Stimulated activated CD4-positive, alpha-beta T cell treated with anti-CD3 and anti-CD28 coated beads, Interleukin-1b, Interleukin-23, amount 100 ng/mL, for 4 hours (primary cell): ENCODE measurements at places on chromosomes 7 and 10.

GRCh38 chr10:13485623-13486022 lies 43.2 kb downstream of the BEND7 start:
- no peak for DNase-seq

DNA sequence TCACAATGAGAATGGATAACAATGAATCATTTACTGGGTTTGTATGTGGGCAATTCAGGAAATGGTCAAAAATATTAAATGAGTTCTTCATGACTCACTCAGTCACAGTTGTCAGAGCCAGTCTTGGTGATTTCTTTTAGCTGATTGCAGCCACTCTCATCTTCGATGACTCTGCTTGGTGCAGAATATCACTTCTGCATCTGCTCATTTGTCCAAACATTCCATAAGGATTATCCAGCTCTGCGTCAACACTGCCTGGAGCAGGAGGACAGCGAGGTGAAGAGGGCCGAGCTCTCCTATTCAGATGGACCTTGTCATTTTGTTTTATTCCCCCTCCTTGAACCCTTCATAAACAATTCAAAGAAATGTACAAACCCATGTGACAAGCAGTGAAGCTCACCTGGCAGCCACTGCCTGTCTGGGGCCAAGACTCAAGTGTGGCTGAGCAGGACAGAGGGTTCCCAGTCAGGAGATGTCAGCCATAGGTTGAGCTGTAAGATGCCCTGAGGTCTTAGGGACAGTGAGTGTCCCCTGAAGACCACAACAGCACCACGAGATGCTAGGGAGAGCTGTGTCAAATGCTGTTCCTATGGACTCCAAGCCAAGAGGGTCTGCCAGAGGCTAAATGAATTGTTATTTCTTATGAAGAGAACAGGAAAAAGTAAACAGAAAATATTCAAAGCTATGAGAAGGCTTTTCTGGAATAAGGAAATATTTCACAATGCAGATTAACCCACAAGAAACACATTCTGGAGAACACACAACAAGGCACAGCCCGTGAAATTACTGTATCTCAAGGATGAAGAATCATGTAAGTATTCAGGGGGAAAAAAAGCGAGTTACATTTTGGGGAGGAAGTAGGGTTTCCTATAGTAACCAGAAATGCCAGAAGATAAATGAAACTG lies 33.1 kb upstream of the EGFR start:
- DNase-seq, result no peak

DNA sequence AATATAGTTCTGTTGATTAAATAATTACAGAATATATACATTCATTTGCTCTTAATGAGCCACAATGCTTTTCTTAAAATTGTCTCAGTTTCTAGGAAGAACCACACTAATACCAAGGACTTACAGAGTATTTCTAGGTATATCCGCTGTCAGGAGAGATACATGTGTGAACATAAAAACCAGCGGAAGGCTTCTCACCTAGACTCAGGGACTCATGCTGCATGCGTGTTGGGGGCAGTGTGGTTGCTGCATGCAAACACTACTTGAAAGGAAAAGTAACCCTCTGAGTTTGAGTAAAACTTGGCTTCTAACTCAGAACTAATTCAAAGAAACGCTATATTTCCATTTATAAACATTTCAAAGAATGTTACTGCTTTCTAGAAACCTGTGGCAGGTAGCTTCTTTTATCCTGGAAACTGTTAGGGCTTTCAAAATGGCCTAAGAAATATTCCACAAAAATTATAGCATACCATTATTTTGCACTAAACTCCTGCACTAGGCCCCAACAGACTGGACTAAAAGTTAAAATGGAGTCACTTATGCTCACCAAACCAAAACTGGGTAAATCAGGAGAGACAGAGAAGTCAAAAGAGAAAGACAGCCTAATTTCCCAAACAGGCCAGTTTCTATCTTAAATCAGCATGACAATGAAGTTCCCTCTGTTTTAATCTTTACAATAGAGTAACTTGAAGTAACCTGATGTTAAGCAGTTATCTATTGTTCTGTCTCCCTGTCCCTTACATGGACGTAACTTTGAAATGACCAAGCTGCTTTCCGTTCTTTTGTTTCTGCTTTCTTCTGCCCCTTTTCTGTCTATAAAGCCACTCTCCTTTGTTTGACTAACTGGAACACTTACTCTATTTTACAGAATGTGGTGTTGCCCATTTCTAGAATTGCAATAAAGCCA lies 95.2 kb upstream of the FAM133B start:
- peak; percentile 31 for DNase-seq

- DNase-seq, result no peak
These were observed 57.4 kb downstream of the LAMB4 start for GRCh38 chr7:108072739-108073138.

DNA sequence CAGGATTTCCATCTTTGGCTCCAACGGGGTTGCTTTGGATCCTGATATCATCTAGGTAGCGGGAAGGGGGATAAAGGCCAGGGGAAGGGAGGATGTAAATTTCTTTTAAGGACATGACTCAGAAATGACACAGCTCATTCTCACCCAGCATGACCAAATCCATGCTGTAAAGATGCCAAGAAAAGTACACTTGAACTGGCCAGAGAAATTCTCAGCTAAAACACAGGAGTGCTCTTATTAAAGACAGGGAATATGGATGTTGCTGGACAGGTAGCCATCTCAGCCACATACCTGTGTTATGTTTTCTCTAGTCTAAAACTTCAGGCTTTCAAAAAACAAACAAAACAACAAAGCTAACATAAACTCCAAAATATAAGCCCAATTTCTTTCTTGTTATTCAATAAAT lies 68.3 kb downstream of the NAMPT start:
- DNase-seq, result no peak

DNA sequence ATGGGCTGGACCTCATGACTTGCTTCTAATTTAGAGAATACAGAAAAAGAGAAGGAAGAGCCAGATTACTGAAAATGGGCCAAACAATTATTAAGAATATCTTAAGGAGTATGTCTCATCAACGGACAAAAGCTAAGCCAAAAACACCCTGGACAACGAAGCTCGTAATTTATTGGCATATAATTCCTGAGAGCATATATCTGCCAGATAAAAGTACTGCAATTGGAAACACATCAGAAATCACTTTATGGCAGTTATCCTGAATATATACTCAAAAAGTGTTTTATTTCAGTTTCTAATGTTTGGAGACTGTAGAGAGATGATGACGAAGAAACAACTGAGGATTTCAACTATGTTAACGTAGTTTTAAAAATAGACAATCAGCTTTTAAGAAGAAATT lies 211.8 kb downstream of the CSTF2T start:
- DNase-seq, result no peak

DNA sequence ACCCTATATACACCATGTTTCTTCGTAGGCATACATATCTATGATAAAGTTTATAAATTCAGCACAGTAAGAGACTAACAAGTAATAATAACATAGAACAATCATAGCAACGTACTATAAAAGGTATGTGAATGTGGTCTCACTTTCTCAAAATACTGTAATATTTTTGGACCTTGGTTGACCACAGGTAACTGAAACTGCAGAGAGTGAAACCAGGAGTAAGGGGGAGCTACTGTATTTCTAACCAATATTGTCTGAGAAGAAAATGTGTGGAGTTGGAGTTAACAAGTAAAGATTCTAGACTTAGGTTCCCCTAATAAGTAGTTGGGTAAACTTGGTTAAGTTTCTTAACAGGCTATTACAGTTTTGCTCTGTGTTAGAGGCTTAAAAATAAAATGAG lies 72.1 kb downstream of the GNAI1 start:
- no peak for DNase-seq

DNA sequence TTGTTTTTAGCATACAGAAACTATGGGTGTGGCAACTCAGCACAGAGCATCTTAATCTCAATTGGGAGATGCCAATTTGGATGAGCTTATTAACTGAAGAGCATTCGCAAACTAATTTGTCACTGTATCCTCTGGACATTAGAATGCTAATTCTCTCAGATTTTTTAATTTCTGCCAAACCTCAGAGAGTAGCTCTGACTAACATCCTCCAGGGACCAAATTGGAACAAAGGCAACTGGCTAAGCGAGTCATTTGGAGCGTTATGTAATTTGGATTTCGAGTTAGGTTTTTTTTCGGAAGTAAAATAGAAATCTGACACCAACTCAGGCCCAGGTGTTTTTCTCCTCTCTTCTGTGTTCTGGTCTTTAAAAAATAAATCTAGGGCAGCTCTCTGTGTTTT lies 201.9 kb downstream of the BMPER start:
- DNase-seq, result no peak

GRCh38 chr7:22216832-22217475 lies 140.0 kb downstream of the RAPGEF5 start:
- no peak for DNase-seq

DNA sequence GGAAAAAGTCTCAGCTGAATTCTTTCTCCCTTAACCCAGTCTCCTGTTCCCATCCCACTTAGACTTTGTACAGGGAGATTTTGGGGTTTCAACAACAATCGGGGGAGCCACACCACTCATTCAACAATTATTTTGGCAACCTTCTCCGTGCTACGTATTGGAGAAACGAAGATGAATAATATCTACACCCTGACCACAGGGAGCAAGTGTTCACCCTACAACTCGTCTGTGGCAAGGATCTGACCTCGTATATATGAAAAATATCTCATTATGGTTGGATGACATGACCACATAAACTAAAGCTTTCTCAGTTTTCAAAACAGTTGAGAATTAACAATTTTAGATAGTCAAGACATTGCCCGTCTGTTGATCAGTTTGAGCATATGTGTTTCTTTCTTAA lies 302.1 kb downstream of the CACNA2D1 start:
- no peak for DNase-seq

DNA sequence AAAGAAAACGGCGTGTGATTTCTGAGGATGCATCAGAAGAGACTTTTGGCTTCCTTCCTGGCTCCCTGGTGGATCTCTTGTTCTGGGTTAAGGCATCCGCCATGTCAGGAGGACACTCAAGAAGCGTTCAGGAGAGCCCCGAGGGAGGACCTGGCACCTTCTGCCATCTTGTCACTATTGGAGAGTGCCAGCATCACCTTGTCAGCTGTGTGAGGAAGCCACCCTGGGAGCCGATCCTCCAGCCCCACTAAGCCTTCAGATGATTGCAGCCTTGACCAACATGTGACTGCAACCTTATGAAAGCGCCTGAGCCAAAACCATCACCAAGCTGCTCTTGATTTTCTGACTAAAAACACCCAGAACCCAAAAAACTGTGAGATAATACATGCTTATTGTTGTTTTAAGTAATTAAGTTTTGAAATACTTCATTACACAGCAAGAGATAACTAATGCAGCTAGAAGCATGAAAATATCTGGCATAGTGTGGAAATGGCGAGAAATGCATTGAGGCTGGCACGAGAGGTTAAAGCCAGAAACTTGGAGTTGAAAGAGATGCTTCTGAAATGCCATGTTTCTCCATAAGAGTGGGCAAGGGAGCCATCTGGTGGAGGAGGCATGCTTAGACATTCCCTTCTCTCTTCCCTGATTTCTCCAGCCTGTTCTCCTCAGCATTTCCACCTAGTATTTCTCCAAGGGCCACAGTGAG lies 5.4 kb upstream of the ZFYVE27 start:
- DNase-seq, result peak; percentile 34

DNA sequence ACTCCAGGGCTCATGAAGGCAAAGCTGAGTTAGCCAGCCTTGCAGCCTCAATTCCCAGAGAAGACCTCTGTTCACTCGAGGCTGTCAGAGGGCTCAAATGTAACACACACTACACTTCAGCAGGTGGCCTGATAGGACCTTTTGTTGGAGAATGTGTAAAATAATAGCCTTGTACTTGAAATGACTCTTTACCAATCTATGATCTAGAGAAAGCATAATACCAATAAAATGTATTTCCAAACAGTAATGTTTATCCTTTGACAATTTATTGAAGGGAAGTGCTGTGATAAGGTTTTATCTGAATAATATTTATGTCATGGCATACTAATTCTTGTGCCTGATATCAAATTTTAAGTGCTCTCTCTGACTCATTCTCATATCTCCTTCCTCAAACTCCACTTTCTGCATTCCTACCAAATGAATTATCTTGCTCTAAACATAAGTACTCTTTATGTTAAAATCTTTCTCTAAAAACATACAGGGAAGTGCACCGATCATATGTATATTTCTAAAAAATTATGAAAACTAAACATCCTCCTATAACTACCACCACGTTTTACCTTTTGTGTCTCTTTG lies 20.9 kb downstream of the CYP3A7 start:
- DNase-seq, result no peak

DNA sequence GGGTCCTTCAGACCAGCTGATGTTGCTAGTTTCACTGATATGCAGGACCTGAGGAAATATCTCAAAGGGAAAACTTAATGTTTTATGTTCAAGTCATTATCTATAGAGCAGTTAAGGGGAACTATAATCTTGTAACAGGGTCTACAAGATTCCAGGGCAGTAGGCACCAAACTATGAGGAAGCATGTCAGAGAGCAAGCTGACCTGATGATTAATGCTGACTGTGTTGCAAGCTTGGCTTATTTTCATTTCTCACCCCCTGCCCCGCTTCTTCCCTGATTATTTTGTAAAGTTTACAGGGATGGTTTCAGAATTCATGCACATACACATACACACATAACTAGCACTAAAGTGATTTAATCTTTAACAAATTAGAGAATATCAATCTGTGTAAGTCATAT lies 84.3 kb upstream of the CACNA2D1 start:
- no peak for DNase-seq

DNA sequence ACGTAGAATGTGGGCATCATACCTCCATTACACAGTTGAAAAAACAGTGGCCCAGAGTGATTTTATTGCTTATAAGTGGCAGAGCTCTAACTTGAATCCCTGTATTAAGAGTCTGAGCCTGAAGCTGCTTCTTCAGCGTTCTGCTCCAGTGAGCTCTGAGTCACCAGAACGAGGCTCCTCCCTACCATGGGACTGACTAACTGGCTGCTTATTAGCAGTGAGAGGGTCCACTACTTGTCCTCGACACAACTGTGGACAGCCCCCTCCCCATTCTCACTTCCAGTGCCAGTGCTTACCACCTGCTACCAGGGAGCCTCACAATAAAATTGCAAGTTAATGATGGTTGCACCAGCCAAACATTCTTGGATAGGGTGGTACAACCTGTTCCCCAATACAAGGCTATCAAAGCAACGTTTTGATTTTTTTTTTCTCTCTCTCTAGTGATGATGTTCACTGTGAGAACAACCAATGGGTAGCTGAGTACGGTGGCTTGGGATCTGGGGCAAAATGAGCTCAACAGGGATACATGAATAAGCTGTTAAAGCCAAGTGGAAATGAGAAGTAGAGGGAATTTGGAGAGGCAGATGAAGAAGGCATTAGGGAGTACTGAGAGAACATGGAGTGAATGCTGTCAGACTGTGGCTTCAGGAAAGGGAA lies 2.7 kb upstream of the NRG3 start:
- no peak for DNase-seq

GRCh38 chr7:136957391-136957790 lies 88.9 kb downstream of the CHRM2 start:
- DNase-seq, result no peak
